Mammary epithelial cell (primary cell): ENCODE measurements at places on chromosomes 12 and 14.

DNA sequence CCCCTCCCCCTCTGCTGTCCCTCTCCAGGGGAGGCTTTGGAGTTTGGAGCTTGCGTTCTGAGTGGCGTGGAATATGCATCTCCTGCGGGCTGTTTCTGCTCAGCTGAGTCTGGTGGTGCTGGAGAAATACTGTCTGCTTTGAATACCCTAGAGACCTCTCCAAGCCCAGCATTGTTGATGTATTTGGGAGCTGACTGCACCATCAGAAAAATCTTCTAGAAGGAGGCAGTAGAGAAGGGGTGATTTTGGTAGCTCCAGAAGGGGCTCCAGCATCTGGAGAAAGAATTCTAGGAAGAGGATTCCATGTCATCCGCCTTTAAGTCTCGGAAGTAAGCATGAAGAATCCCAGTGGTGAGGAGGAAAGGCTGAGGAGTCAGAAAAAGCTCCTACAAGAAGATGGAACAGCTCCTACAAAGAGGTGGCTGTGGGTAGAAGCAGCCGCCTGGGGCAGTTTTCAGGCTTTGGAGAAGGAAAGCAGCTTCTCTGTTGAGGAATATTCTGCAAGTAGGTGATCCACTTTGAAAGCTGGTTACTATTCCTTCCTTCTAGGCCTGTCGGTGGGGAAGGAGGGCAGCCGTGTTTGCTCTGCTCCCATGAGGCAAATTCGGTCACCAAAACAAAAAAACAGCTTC, 9.7 kb downstream of the MLXIP start:
- no peak for DNase-seq

DNA sequence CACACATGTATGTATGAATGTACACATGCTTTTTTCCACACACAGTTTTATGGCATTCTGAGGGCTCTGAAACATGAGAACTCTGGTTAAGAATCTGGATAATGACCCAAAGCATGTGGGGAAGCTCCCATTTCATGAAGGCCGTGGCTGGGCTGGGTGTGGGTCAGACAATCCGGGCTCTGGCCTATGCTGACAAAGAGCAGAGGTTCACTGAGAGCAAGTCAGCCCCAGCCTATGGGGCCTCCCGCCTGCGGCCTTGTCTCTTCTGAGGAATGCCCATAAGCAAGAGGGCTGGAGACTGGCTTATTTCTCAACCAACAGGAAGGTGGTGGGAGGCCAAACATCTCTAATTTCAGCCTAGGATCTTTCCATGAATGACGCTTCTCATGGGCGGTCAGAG, 8.5 kb downstream of the MYH6 start:
- no peak for DNase-seq

- DNase-seq = peak; percentile 94
These were observed 279.4 kb downstream of the FOXN3 start for GRCh38 chr14:89137526-89138163.

GRCh38 chr14:74685921-74686678, 26.8 kb downstream of the AREL1 start:
- DNase-seq = peak; percentile 16

GRCh38 chr12:15234508-15234907, 13.3 kb upstream of the RERG start:
- no peak for DNase-seq

DNA sequence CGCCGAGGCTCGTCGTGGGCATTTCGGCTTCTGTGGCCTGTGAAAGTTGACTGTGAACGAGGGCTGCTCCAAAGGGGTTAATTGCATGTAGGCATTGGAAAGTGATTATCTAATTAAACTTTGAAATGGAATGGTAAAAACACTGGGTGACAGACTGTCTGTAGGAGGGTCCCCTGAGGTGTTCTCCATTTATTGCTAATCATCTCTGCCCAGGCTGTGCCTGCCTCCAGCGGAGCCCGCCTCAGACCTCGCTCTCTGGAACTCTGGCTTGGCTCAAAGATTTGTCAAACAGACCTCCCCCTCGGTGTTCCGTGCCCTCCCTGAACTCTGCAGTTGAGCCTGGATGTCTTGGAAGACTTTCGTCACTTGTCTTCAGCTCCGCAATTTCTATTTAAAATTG, 50.2 kb upstream of the VRK1 start:
- DNase-seq = no peak

DNA sequence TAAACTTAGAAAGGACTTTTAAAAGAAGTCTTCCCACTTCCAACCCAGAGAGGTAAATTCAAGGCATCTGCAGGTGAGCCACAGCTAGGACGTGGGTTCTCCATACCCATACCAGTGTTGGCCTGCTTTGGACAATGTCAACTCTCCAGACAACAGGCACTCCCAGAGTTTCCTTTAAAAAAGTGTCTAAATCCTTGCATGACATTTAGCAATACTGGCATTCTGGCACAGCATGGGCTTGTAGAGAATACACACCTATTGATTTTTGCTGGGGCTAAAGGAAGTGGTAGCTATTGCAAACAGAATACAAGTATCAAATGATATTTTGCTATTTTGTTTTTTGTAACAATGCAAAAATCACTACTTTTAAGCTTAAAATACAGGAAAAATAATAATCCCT, 25.8 kb upstream of the DICER1 start:
- no peak for DNase-seq

DNA sequence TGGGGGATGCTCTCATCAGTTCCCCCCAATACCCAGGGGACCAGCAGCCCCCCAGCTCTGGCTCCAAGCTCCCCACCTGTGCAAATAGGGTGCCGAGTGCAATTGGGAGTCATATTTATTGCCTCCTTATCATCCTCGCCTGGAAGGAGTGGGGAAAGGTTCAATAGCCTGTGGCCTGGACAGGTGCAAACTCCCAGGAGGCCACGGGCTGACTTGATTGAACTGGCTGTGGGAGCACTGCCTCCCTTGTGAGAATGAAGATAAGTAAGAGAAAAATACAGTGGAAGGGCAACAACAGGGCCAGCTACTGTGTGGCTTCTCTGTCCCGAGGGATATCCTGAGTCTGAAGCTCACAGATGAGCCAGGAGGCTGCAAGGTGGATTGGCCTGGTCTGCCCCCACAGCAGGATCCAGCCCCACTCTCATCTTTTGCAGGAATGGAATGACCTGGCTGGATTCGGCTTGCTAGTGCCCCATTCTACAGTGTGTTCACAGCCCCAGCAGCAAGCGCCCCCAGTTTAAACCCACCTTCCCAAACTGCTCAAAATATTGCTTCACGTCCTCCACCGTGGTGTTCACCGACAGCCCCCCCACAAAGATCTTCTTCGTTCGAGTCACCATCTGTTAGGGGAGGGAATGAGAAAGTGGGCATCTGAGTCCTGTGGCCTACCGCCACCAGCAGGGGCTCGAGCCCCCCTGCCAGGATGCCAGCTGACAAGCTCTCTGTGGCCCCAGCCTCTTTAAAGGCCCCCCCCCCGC, 6.3 kb downstream of the MSI1 start:
- no peak for DNase-seq
